Effector memory CD4-positive, alpha-beta T cell (primary cell): ENCODE measurements at places on chromosomes 12 and 14.

DNA sequence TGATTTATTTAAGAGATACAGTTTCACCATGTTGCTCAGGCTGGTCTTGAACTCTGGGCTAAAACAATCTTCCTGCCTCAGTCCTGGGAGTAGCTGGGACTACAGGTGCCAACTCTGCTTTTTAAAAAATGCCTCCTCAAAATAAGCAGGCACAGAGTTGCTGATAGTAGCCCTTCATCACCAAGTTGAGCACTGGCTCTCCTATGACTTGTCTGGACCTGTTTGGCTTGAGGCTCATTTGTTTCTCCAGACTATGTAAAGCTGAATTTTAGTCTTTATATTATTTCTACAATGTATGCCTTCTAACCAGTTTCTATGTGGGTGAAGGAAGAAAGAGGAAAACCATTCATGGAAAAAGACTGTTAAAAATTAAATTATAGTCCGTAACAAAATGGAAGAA lies 39.5 kb upstream of the RAD51AP1 start:
- no peak for DNase-seq

DNA sequence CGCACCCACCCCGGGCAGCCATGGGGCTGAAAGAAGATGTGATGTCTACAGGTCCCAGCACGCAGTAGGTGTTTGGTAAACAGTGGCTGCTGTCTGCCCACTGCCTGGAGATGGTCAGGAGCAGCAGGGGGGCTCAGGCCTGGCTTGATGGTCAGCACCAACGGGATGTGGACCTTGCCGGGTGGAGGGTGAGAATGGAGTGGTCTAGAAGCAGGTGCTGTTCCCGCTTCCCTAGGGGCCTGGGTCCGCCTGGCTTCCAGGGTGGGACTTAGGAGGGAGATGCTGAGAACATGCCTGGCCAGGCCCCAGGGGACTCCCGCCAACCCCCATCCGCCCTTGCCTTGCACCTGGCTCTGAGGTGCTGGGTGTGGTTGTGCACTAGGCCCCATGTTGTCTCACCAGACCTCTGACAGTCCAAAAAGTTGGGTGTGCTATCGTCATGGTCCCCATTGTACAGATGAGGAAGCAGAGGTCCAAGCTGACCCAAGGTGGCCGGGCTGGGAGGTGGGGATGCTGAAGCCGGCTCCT lies 12.9 kb downstream of the FAM222A start:
- no peak for DNase-seq

DNA sequence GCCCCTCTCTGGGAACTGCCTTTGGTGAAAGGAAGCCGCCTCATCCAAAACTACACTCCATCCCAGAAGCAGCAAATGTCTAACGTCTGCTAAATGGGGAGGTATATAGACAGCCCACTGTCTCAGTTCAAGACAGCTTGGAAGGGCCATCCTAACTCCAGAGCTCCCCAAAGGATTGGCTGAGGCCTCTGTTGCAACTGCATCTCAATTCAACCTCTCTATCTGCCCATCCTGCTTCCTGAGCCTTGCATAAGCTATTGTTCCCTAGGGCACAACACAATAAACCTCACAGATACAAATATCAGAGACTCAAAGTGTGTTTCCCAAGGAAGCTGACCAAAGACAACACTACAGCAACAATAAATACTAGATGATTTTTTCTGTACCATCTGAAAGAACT lies 495.2 kb upstream of the SOX5 start:
- no peak for DNase-seq

DNA sequence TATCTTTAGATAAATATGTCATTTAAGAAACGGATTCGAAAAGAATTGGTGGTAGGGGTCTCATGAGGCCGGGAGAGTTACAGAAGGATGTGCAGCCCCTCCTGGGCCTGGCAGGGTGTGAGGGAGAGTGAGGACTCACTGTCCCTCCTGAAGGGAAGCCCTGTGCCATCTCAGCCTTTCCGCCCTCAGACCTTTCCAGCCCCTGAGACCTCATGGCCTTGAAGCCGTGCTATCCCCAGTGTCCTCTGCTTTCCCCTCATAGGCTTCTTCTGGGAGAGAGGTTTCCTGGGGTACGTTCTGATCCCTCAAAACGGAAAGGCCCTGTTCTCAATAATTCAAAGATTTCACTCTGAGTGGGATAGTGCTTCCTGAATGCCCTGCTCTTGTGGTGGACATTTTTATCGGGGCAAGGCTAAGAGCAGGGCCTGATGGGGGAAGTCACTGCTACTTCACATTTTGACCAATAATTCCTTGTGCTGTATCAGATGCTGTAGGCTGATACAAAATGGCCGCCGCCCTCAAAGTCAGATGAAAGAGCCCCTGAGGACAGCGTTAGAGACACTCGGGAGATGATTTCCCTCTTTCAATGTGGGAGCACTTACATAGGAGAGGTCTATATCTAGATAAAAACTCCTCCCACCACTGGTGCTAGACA lies 1.3 kb downstream of the CD4 start:
- DNase-seq, result peak; percentile 42

DNA sequence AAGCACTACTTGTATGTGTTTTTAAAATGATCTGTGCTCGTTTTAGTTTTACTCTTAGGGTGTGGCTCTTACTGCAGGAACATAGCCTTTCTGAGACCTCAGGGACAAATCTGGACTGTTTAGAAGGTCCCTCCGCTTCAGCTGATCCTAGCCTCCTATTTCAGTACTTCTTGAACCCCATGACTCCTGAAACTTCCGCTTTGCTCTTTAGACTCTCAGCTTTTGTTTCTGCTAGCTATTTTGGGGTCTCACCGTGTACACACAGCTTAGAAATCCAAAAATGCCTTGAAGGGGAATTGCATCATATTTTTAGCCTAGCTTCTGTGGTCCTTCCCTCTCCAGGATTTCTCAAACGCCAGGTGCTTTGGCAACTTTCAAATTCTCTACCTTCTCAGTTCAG lies 8.3 kb downstream of the OR11G2 start:
- no peak for DNase-seq

- DNase-seq, result no peak
These were observed 122.4 kb upstream of the SOX5 start for GRCh38 chr12:24071842-24072241.

DNA sequence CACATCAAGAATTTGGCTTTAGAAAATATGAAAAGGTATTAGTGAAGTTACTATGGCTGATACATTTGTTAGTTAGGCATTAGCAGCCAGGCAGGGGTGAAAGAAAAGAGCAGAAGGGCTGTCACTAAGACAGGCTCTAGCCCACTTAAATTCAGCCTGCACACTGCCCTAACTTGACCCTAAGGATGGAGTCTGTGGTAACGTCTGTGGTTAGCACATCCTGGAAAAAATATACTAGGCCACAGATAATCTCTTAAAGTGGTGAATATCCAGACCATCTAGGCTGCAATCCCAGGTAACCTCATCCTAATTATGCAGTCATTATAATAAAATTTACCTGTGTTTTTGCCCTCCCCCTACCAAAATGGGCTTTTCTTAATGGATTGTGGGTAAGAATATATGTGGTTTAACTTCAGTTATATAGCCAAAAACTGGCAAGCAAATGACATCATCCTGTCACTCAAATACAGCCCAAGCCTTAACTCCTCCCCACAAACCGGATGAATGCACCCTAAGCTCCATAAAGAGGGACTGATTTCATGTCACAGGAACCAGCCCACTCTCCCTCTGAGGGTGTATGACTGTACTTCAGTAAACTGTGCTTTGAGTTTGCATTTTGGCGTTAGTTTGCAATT lies 440.9 kb downstream of the LRFN5 start:
- no peak for DNase-seq

GRCh38 chr14:60867503-60868172 lies 113.2 kb downstream of the TRMT5 start:
- DNase-seq, result no peak

GRCh38 chr14:94522115-94522724 lies 13.0 kb upstream of the SERPINA12 start:
- DNase-seq, result no peak

GRCh38 chr14:89625244-89625713 lies 208.2 kb upstream of the FOXN3 start:
- no peak for DNase-seq

DNA sequence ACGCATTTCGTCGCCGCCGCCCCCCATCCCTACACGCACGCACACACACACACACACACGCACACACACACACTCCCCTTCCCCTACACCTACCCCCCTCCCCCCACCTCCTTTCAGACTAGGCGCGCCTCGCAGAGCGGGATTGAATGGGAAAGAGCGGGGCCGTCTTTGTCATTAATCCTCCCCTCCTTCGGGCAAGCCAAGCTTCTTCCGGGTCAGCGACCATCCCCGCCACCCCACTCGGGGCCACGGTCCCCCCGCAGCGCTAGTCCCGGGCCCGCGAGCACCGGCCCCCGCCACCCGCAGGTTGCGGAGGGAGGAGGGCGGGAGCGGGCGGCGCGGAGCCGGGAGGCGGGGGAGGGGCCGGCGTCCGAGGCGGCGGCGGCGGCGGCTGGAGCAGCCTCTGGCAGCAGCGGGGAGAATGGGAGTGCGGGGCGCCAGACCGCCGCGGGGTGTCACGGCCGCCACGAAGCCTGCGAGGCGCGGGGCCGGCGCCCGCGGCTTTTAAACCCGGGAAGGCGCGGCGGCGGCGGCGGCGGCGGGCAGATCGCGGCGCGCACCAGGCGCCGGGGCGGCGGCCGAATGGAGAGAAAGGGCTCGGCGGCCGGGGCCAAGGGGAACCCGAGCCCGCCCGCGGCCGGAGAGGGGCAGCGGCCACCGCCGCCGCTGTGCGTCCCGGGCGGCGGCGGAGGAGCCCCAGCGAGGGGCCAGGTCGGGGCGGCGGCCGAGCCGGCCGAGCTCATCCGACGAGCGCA lies at the start of gene TTC9:
TSS of gene TTC9 (plus strand) at position 369 of the 755 bp plus-strand sequence. CDS start at position 583, 214 bp downstream.
- DNase-seq, result peak; percentile 31

- DNase-seq, result no peak
These were observed 144.4 kb downstream of the AKAP6 start for GRCh38 chr14:32473464-32473855.

DNA sequence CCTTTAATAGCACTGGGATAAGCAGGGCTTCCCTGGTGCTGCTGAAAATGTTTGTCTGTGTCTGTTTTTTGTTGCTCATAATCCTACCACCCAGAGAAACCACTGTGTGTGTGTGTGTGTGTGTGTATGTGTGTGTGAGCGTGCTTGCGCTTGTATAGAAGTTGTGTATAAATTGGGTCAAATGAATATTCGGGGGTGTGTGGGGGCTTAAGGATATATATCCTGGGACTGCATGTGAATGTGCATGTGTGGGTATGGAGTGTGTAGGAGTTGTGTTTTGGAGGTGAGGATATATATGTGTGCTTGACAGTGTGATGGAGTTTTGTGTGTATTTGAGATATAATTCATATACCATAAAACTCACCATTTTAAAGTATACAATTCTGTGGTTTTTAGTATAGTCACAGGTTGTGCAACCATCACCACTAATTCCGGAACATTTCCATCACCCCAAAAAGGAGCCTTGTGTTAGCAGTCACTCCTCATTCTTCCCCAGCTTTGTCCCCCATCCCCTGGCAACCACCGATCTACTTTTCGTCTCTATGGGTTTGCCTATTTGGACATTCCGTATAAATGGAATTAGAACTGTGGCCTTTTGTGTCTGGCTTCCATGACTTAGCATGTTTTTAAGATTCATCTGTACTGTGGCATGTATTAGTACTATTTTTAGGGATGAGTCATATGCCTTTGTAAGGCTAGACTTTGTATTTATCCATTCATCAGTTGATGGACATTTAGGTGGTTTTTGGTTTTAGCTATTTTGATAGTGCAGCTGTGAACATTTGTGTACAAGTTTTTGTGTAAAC lies 25.6 kb downstream of the TCTN1 start:
- no peak for DNase-seq

DNA sequence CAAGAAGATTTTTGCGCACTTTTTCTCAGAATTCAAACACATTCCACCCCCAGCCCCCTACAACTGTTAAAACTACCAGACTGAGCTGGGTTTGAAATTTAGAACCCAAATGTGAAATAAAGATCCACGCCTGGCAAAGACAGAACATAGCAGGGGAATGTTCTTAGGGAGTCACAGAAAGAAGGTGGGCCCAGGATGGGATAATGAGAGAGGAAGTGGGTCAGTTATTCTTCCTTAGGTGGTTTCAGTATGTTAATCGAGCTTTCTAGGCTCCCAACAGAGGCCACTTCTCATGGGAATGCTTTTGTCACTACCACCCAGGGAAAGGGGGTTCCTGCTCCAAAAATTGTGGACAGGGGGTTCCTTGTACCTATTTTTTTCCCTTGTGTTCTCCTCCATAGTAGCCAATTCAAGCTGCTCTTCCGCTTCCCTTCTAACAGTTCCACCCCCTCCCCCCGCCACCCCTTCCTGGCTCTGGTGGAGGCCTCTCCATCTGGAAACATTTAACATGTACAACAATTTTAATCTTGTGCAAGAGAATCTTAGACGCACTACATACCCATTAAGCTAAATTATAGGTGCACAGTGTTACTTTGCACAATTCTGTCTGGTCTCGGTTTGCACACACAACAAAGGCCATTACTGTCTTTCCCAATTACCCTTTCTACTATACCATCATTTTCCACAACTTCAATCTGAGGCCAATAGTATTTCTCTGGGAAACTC lies 218.1 kb downstream of the MON2 start:
- DNase-seq, result no peak

DNA sequence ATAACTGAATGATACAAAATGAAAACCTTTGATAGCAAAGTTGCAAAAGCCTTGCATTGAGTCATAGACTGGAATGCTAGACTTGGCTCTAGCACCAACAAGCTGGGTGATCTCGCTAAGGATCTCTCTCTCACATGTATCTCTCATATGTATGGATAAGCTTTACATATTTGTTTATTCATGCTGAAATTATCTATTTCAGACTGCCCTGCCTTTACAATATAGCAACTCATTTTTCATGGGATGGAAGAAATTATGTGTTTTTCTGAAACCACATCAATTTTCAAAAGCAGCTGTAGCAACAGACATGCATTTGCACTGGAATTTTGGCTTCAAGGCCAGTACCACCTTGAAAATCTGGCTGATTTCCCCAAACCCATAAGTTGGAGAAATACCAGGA lies 11.4 kb downstream of the RERG start:
- DNase-seq, result no peak

- no peak for DNase-seq
These were observed 18.9 kb downstream of the UBE3B start for GRCh38 chr12:109496306-109496705.

DNA sequence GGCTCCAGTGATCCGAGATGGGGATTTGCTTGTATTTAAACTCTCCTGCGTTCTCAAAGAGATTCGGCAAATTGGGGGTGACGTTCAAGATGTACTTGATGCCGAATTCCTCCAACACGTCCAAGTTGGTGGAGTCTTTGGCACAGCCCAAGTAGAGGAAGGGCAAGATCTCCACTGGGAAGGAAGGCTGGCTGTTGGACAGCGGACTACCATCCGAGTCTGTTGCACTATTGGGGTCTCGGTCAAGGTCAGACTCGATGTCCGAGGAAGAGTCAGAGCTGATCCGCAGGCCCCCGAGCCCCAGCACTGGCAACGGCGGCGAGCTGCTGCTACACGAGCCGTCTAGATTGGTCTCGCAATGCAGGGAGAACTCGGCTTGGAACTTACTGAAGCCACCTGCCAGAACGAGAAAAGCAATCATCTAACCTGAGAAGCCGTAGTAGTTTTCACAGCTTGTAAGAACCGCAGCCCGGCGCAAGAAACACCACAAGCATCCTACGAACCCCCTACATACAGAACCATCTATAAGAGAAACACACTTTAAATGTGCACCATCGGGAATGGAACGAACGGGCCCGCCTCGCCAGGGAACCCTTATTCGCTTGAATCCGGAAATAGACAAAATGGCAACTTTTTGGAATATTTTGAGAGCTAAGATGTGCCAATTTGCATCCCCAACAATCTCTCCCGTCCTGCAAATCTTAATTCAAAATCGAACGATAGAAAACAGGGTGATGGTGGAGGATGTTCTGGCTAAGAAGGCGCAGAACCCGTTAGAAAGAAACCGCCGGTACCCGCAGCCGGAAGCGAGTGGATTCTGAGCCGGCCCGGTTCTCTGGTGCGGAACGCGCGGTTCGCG lies 1.4 kb downstream of the DUSP6 start:
- no peak for DNase-seq

GRCh38 chr14:78164226-78164853 lies 5.8 kb upstream of the NRXN3 start:
- DNase-seq, result no peak
